ENCODE measurements at places on chromosomes 7 and 10. TPM values are rescaled to one million over a fixed set of nuclear protein-coding genes. Genes with fewer than 3 reads are reported as not detected.

GRCh38 chr10:63258920-63259678 lies 126.0 kb downstream of the NRBF2 start:
- H3K4me1 ChIP-seq, result peaks cover 23% of the 10 kb centered on the region
- peak overlapping the region; percentile 66 for H3K27ac ChIP-seq
- H3K27me3 ChIP-seq, result peaks cover 3% of the 10 kb centered on the region
- H3K4me3 ChIP-seq, result no peak overlapping the region

The LRRD1 gene
- total RNA-seq, result 0.59 TPM

The MRLN gene
- not detected for total RNA-seq

DNA sequence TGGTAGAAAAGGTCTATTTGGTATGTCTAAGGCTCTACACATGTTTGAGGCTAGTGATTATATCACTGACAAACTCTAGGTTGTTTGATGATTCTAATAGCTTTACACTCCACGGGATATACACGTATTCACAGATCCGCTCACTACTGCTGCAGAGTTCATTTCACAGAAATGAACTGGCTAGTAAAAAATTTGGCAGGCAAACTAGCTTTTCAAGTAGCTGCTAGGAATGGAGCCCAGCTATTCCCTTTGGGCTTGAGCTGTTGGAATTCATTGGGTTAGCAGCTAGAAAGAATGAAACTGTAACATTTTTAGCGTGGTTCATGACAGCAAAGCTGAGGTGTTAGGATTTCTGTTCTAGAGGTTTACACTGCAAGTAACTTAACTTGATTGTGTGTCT lies 37.6 kb downstream of the R3HCC1L start:
- DNase-seq, result no peak
- H3K36me3 ChIP-seq, result no peaks in the 10 kb centered on the region
- H3K4me3 ChIP-seq, result no peak overlapping the region
- no peak overlapping the region for H3K27ac ChIP-seq

GRCh38 chr7:71783779-71784178 lies 628.4 kb downstream of the CALN1 start:
- DNase-seq, result no peak
- no peaks in the 10 kb centered on the region for H3K27me3 ChIP-seq
- H3K36me3 ChIP-seq, result peaks cover 14% of the 10 kb centered on the region

DNA sequence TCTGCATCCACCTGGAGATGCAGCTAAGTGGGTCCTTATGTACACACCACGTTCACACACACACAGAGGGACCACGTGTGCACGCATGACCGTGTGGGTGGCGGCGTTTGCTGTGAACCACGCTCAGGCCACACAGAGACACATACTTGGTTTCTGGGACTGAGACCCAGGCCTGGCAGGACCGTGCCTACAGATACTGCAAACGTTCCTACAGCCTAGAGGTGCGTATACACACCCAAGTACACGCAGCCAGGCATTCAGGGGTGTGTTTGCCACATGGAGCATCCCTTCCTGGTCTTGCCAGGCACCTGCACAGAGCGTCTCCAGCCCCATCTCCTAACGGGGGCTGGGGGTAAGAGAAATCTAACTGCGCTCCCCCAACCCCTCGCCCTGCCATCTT lies 49.0 kb upstream of the GTF2IRD1 start:
- H3K36me3 ChIP-seq, result peaks cover 11% of the 10 kb centered on the region
- no peak for DNase-seq
- no peak overlapping the region for H3K4me3 ChIP-seq
- peaks cover 6% of the 10 kb centered on the region for H3K27me3 ChIP-seq
- peaks cover 4% of the 10 kb centered on the region for H3K4me1 ChIP-seq
- H3K27ac ChIP-seq, result no peak overlapping the region

- H3K4me1 ChIP-seq, result peaks cover 30% of the 10 kb centered on the region
- H3K27me3 ChIP-seq, result peaks cover 16% of the 10 kb centered on the region
- peak overlapping the region; percentile 100 for H3K4me3 ChIP-seq
- H3K27ac ChIP-seq, result peak overlapping the region; percentile 93
- no peak for DNase-seq
These were observed 2.3 kb downstream of the CDK13 start for GRCh38 chr7:39952374-39952773.

Data from endothelial cell (in vitro differentiated cells).